ENCODE measurements at places on chromosomes 2 and 18.

GRCh38 chr2:201781557-201782051 is 871 bp upstream of the ALS2 start:
- DNase-seq = peak; percentile 74

- no peak for DNase-seq
These were observed 4.9 kb downstream of the HOXD3 start for GRCh38 chr2:176161825-176162626.

GRCh38 chr2:201057715-201058248 is 13.7 kb downstream of the HYCC2 start:
- no peak for DNase-seq

GRCh38 chr2:64024259-64024949 is 5.2 kb upstream of the VPS54 start:
- no peak for DNase-seq
